D341Med (cell line): ENCODE measurements at places on chromosomes 5 and 9.
A peak's percentile ranks its signal among the peaks of the same experiment; 100 is the strongest.

GRCh38 chr5:94072116-94072515 lies 330.7 kb upstream of the POU5F2 start:
- DNase-seq = no peak

DNA sequence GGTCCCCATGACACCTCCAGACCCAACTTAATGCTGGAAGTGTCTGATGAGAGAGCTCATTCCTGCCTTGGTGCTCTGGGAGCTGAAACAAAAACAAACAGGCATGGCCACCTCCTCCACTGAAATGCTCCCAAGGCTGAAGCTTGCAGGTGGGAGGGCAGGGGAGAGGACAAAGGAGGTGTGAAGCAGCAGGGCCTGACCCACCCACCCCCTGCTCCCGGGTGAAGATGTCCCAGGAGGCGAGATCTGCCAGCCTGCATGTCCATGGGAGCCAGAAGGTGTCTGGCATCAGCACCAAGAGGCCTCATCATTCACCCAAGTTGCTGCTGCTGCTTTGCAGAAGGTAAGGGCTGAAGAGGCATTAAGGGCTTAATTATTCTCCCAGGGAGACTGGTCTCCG lies 4.2 kb upstream of the CCIN start:
- DNase-seq = peak; percentile 68

DNA sequence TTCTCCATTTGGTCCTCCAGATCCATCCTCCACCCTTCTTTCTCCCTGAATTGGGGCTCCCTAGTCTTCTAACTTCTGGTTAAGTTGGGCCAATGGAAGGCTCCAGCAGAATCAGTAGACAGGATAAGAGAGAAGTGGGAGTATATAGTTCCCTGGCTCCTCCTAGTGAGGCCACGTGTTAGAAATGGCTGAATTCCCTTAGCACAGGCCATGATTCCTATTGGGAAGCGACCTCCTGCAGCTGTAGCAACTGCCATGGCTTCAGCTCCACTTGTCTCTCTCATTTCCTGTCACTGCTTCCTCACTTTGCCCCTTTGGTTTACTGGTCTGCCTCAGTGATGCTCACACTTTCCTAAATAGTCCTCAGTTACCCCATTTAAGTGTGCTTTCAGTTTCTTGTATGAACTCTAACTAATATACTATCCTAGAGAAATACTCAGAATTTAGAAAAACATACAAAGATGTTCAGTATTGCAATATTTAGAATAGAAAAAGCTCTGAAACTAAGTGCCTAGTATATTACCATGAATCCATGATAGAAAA lies 104.8 kb upstream of the SMARCA2 start:
- no peak for DNase-seq

GRCh38 chr5:150113047-150113744 lies 26.8 kb upstream of the CSF1R start:
- peak; percentile 23 for DNase-seq

DNA sequence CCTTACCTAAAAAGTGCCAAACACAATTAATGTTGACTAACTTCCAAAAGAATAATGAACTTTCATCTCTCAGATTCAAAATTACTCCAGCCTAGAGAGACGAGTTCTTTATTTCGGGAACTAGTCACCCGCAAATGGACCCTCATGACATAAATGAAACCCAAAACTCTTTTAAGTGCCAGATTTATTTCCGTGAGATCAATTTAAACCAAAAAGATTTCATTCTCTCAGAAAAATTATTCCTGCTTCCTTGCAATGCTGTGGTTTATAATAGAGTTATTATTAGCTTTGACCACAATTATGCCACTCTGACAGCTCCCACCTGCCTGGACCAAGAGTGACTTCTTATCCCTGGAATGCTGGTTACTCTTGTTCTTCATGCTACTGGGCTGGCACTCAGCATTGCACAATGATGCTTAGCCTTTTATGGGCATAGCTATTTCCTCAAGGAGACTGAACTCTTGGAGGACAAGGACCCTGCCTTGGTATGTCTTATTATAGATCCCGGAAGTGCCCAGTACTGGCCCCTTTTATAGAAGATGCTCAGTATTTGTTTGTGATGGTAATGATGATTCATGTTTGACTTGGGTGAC lies 183.5 kb downstream of the SNX18 start:
- no peak for DNase-seq

GRCh38 chr5:149210968-149211490 lies 60.6 kb upstream of the AFAP1L1 start:
- no peak for DNase-seq

GRCh38 chr5:165196961-165197360 lies 1691.5 kb downstream of the MAT2B start:
- no peak for DNase-seq

DNA sequence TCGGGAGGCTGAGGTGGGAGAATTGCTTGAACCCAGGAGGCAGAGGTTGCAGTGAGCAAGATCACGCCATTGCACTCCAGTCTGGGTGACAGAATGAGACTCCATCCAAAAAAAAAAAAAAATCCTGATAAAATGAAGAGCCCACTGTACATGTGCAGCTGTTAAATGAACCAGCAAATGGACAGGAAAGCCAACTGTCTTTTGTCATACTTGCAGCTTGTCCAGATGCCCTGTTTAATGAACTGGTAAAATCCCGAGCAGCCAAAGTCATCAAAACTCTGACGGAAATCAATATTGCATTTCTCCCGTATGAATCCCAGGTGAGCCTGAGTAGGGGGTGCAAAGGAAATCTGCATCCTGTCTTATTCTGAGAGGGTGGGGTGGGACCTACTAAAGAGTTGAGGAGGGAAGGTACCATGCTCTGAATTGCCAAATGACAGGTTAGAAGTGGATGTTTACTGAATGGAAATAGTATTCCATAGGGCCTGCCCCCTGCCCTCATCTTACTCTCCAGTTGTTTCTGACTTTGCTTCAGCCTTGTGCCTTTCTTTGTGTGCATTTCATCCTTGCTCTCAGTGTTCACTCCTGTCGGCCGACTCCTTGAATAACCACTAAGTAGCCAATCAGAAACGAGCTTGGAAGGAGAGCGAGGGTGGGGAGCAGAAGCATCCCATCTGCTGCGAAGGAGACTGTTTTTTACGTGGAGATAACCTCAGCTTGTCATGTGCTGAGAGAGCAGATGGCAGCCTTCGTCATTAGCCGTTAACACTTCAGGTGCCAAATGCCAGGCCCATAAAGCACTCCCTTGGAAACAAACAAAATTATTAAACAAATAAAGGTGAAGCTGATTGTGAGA lies 45.7 kb upstream of the CFAP157 start:
- DNase-seq = peak; percentile 89

DNA sequence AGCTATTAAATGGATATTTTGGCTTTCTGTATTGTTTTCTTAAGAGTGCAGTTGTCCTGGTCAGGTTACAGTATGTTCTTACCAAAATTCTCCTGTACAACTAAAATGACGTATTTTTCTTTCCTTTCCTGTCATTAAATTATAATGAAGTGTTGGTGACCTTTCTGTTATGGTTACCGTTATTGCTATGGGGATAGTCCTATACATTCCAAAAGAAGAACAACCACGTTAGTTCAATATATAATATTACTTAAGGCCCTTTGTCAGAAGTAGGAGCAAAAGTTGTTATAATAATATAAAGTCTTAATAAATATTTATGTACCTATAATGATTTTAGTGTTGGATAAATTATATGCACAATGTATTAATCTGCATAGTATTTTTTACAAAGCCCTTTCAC lies 82.4 kb upstream of the NREP start:
- DNase-seq = no peak

- DNase-seq = no peak
Measured at GRCh38 chr5:179322071-179323025, 22.9 kb downstream of the ADAMTS2 start.

DNA sequence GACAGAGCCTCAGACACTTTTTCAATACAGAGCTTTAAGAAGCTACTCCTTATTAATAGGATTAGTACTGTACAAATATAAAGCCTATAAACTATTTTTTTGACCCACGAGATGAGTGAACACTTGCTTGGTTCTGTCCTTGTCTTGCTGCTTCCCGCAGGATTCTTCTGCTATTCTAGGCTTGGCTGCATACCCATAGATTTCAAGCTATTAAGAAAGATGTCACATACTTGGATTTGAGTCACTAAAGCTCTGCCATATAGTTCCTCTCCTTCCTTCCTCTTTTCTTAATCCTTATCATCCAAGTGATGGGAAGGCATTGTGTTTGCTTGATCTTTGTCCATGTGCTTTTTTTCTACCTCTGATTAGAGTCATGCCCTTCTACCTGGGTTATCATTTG lies 361.2 kb upstream of the TRPC7 start:
- DNase-seq = no peak

- no peak for DNase-seq
Measured at GRCh38 chr9:117088140-117088539, 326.7 kb downstream of the ASTN2 start.
